ENCODE measurements at places on chromosomes 7 and 10.

DNA sequence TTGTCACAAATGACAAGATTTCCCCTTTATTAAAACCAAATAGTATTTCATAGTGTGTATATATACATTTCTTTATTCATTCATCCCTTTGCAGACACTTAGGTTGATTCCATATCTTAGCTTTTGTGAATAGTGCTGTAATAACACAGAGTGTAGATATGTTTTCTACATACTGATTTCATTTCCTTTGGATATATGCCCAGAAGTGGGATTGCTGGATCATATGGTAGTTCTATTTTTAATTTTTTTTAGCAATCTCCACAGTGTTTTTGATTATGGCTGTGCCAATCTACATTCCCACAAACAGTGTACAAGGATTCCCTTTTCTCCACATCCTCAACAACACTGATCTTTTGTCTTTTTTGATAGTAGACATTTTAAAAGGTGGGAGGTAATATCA lies 46.4 kb downstream of the CSTF2T start:
- no peak for DNase-seq

DNA sequence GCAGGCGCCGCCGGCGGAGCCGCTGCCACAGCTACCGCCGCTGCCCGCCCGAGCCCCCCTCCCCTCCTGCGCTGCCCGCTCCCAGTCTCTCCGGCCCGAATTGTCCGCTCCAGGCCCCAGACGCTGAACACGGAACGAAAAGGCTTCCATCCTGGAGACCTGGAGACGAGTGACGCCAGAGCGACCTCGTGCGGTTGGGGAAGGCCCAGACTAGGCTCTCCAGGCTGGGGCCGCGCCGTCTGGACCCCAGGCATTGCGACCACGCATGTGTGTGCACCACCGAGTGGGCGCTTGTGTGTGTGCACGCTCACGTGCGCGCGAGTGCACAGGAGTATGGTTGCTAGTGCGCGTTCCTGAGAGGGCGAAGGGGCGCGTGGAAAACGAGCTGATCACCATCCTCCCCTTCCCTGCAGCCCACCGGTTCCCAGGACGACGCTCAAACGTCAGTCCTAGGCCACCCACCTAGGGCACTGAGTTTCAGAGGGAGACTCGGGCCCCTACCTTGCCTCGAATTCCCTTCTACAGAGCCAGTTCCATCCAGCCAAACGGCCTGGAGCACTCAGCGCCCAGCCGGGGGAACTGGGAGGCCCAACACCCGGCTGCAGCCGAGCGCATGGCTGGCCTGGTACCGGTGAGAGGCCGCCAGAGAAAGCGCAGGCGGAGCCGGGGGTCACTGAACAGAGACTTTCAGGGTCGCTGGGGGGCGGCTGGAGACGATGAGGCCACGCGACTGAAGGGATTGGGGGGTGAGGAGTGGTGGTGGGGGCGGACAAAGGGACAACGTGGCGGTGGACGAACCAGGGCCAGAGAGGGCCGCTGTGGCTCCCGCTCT lies 11.6 kb downstream of the LBX1 start:
- no peak for DNase-seq

DNA sequence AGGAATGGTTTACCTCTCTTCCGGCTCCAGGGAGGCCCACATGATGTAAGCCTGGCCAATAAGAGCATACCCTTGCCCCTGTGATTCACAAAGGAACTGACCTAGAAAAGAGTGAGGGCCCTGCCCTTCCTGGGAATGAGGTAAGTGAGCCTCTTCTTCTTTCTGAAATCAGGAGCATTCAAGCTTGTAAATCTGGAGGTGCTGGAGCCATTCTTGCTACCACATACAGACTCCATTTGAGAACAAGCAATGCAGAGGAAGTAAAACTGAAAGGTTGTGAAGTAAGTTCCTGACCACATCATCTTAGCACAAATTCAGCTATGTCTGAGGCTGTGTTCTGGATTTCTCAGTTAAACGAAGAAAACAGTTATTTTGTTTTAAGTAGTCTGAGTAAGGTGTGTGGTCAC lies 132.2 kb downstream of the CD36 start:
- no peak for DNase-seq

GRCh38 chr10:31147210-31147608 lies 115.5 kb upstream of the ZNF438 start:
- DNase-seq, result no peak

GRCh38 chr7:46189255-46189790 lies 268.3 kb upstream of the IGFBP3 start:
- DNase-seq, result no peak

DNA sequence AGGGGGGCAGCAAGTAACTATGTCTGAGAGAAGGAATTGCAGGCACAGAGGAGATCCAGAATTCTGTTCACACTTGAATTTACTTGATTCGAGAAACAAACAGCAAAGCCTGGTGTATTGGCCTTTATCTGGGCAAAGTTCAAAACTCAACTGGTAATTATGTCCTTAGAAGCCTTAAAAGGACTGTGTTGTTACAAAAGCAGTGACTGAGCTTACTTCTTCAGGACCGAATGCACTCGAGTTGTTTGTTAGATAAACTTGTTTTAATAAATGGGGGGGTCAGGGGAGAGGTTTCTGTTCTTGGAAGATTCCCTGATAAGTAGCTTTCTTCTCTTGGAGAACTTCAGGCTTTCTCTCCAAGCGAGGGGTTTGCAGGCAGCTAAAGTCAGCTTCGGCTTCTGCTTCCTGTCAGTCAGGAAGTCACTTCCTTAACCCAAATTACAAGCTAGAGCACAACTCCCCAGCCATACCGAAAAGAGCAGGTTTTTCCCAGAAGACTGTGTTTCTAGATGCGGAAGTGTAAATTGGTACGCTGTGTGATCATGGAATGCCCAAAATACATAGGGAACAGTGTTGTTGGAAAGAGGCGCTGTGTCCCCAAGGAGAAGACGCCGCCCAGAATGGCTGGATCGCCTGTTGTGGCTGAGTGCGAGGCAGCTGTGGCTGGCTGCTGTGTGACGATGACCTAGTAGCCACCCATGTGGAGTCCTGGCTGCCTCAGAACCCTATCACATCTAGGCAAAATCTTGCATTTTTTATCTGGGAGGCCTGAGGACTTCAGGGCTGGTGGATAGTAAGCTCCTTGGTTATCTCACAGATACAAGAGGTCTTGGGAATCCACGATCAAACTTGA lies 110.4 kb downstream of the TCF7L2 start:
- no peak for DNase-seq

GRCh38 chr10:132776186-132776585 lies 9.8 kb downstream of the NKX6-2 start:
- DNase-seq, result no peak

DNA sequence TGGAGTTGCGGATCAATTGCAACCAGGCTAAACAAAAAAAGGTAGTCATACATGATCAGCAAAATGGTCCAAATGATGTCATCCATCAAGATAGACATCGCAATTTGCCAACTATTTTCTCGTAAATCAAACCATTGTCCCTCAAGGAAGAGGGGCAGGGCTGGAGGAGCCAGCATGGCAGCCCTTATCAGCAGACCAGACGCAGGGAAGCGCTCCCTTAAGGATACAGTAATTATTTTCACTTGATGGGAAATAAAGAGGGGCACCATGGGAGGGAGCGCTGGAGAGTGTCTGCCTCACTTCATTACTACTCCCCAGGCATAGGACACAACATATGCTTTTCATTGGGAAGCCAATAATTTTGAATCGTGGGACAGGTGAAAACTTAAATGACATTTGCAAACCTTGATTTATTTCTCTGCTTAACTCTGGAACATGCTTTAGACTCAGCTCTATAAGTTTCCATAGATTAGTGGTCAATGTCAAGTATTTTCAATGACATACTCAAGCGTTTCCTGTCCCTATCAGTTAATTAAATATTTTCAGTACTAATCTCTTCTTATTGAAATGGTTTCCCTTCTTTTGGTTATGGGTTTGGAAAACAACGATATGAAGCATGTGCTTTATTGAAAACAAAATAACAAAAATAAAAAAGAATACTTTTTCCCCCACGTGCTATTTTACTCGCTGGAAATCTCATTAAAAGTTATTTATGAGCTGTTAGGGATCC lies 202.4 kb upstream of the HABP2 start:
- no peak for DNase-seq

DNA sequence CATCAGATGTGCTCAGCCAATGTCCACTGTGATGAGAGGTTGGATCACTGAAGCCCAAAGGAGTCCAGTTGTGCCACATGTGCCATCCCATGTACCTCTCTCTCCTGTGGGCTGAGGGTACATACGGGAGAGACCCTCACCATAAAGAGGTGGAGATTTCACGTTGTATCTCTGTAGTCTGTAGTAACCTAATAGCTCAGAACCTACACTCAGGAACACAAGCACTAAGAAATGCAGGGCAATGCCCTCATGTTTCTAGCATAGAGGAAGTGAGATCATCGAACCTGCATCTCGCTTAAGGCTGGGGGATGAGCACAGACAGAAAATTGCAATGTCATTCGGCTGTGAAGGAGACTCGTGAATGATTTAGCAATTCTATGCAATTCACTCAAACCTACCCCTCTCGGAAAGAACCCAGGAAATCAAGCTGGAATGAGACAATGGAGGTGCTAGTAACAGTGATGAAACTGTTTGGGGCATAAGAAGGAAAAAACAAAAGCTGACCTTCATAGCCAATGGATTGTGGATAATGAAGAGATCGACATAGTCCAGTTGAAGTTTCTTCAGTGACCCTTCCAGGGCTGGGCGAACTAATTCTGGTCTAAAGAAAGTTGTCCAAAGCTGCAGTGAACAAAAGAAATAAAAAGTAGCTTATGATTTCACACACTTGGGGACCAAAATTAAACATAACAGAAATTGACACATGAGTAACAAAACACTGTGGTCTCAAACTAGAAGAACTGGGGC lies 80.3 kb upstream of the UCN3 start:
- DNase-seq, result peak; percentile 37

GRCh38 chr10:27241010-27241651 lies 534 bp upstream of the ACBD5 start:
- DNase-seq, result no peak

DNA sequence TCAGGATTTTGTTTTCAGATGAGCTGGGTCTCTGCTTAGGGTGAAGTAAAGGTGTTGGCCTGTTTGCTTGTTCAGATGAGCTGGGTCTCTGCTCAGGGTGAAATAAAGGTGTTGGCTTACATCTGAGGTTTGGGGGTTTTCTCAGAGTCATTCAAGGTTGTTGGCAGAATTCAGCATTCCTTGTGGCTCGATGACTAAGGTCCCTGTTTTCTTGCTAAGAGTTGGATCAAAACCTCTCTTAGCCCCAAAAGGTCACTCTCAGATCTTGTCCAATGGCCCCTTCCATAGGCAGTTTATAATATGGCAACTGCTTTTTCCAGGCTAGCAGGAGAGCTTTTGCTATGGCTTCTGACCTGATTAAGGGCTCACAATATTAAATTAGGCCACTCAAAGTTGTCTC lies 106.6 kb downstream of the ADAM22 start:
- DNase-seq, result no peak

- DNase-seq, result no peak
These were observed 123.3 kb downstream of the USP6NL start for GRCh38 chr10:11488126-11488525.

GRCh38 chr7:20385126-20385525 lies 54.4 kb downstream of the ITGB8 start:
- DNase-seq, result no peak

DNA sequence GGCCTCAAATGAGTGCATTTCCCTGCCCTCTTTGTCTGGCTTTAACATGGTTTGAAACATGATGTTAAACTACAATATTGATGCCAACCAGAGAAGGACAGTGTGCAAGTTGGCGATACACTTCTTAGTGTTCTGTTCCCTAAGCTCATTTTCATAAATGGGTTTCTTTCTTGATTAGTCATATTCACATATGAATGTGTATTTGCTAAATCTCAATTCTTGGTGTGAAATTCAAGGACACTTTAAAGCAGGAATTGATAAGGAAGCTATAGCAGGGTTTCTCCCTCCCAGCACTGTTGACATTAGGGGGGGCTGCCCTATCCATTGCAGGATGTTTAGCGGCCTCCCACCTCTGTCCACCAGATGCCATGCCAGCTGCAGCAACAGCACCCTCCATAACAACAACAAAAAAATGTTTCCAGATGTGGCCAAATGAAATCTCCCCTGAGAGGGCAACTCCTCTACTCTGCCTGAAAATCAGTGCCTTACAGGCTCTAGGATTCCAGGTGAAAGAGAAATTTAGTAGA lies 13.1 kb downstream of the CCNY start:
- DNase-seq, result no peak

GRCh38 chr10:11180228-11180627 lies 162.6 kb downstream of the CELF2 start:
- DNase-seq, result peak; percentile 80

GRCh38 chr7:45655539-45655938 lies 81.4 kb downstream of the ADCY1 start:
- DNase-seq, result no peak

GRCh38 chr10:122855745-122856144 lies 10.1 kb upstream of the CUZD1 start:
- DNase-seq, result no peak

DNA sequence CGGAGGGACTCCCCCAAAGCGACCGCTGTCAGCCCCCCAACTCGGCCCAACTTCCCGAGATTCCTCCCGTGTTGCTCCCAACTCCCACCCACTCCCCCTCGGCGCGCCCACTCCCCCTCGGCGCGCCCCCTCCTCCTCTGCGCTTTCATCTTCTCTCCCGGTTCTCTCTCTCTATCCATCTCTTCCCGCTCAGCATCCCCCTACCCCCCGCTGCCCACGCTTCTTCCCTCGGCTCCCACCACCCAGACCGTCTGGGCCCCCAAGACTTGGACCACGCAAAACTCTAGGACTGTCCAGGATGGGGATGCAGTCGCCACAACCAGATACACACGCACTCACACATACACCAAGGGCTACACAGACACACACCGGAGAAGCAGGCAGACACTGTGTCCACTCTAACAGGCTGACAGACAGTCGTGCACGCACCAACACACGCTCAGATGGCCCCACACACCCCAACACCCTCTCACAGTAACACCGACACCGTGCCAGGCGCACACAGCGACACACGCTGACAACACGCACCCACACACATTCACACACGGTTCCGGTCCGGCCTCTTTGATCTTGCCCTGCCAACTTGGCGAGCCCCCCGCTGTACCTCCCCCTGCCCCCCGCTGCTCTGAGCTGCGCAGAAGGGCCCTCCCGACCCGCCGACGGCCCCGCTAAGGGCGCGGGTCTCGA lies 1.1 kb downstream of the GRID1 start:
- no peak for DNase-seq

- DNase-seq, result no peak
These were observed 40.6 kb downstream of the AKR1D1 start for GRCh38 chr7:138116892-138117291.

GRCh38 chr10:86700851-86701617 lies 32.7 kb downstream of the LDB3 start:
- no peak for DNase-seq

GRCh38 chr10:3404381-3404780 lies 231.8 kb upstream of the PITRM1 start:
- no peak for DNase-seq

- DNase-seq, result no peak
These were observed 63.3 kb downstream of the NKX6-2 start for GRCh38 chr10:132722394-132723329.

GRCh38 chr10:125190414-125190813 lies 30.1 kb upstream of the CTBP2 start:
- no peak for DNase-seq

DNA sequence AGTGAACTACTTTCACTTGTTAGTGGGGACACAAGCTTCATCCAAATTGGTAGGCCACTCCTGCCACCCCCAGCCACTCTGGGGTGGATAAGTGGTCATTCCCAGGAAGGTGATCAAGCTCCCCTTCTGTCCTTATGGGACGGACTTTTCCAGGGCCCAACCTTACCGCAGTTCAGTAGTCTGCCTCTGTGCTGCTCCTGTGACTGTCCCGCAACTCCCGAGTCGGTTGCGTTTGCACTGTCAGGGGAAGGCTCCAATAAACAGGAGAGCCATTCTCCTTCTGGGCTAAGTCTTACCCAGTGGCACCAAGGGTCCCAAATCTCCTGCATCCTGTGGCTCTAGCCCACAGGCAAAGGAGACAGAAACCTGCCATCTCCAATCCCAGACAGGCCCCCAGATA lies 7.4 kb upstream of the ZNF33A start:
- DNase-seq, result no peak
